ENCODE measurements at places on chromosomes 3 and 15.
A peak's percentile ranks its signal among the peaks of the same experiment; 100 is the strongest.

DNA sequence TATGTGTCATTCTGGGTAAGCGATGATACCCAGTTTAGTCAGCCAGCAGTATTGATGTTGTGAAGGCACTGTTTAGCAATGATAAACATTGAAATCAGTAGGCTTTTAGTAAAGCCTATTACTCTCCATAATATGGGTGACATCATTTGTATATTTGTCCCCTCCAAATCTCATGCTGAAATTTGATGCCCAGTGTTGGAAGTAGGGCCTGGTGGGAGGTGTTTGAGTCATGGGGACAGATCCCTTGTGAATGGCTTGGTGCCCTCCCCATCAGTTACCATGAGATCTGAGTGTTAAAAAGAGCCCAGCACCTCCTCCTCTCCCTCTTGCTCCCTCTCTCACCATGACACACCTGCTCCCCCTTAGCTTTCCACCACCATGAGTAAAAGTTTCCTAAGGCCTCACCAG is 31.4 kb upstream of the FAN1 start:
- DNase-seq: no peak

DNA sequence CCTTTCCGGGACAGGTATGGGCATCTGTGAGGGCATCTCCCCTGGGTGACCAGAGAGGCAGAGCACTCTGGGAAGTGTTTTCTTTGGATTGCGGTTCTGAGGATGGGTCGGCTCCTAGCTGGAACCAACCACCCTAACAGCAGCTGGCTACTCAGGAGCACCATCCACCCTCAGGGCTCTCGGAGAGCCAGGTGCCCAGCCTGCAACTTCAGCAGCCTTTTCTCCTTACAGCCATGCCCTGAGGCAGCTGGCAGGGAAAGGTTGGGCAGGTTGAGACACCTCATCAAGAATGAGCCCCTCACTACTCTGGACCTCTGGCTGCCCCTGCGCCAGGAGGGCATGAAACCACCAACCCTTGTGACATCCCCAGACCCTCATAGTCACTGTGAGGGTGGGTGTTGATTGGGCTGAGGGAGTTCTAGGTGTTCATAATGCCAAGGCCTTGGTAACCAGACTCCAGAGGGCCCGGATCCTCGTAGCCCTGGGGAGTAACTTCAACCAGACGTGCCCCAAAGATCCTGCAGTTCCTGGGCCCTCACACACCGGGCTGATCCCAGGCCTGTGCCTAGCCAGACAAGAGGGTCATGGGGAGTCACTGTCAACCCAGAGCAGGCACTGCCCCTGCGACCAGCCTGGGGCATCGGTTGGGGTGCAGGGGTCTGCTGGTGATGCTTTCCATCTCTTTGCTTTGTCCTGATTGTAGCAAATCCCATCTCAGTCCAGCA is 114.4 kb upstream of the ABHD17C start:
- DNase-seq: no peak

- no peak for DNase-seq
Observed at GRCh38 chr15:39692356-39693327, 90.0 kb downstream of the FSIP1 start.

- DNase-seq: no peak
Observed at GRCh38 chr3:69443457-69443920, 57.6 kb upstream of the FRMD4B start.

- DNase-seq: no peak
Observed at GRCh38 chr3:55309336-55309735, 177.8 kb downstream of the WNT5A start.

DNA sequence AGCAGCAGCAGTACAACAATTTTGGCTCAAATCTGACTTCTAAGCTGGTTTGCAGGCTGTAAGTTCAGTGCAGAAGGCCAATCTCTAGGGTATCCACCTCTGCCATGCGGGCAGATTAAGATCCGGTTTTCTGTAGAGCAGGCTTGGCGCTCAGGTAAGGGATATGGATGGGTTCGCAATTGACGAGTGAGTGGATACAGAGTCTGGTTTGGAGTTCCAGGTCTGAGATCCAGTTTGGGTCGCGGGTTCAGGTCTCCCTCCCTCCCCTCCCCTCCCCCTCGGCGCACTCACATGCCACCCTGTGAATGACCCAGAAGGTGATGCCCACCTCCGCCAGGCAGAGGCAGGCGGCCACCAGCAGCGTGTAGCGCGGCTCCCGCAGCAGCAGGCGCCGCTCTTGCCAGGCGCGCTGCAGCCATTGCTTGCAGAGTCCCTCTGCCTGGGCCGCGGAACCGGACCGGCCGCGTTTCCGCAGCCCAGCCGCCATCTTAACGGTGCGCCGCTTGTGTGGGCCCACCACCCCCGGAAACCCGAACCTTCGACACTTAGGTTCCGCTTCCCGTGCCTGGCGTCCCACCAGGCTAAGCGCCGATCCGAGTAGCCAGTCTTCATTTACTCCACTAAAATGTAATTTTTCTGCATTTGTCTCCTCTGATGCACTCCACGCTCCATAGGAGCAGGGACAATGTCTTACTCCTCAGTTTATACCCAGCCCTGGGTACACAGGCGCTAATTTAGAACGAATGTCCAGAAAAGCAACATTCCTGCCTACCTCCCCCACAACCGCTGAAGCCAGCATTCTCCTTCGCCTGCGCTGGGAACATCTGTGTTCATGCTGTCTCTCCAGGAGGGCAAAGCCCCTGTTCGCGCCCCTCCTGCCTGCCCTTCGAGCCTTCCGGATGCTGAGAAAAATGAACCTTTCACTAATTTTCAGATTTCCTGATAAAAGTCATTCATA is at the start of gene ALG3:
ALG3 (minus strand) TSS at position 509 of the 958 bp plus-strand sequence; CDS start at position 487, 22 bp downstream.
- peak; percentile 77 for DNase-seq

DNA sequence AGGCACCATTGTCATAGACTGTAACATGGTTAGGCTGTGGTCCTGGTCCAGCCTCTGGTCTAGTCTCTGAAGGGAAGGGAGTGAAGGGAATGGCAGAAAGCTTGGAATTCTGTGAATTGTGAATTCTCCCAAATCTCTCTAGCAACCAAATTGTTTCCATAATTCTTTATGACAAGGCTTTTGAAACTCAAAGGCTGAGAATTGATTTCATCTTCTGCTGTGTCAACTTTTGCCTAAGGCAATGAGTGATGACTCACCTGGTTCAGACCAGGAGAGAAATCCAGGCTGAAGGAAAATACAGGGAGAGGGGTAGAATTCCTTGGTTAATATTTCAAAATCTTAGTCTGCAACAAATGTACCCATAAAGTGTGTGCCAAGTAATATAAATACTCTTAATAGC is 82.6 kb upstream of the ADPGK start:
- DNase-seq: no peak

GRCh38 chr15:31571676-31572075 is 245.0 kb downstream of the KLF13 start:
- DNase-seq: no peak

DNA sequence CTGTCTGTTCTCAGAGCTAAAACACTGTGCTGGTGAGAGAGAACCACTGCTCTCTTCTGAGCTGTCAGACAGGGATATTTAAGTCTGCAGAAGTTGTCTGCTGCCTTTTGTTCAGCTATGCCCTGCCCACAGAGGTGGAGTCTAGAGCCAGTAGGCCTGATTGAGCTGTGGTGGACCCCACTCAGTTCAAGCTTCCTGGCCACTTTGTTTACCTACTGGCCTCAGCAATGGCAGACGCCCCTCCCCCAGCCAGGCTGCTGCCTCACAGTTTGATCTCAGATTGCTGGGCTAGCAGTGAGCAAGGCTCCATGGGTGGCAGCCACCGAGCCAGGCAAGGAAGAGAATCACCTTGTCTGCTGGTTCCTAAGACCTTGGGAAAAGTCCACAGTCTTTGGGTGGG is 21.0 kb upstream of the CACNA1D start:
- DNase-seq: no peak

- DNase-seq: no peak
Observed at GRCh38 chr3:42705962-42706585, 3.5 kb upstream of the HHATL start.

GRCh38 chr3:191372122-191372521 is 41.8 kb upstream of the UTS2B start:
- no peak for DNase-seq

GRCh38 chr3:30611613-30612436 is 5.4 kb downstream of the TGFBR2 start:
- no peak for DNase-seq

GRCh38 chr3:74491874-74492273 is 122.6 kb downstream of the CNTN3 start:
- DNase-seq: no peak

GRCh38 chr3:28347374-28348264 is 902 bp upstream of the ZCWPW2 start:
- DNase-seq: no peak

- no peak for DNase-seq
Observed at GRCh38 chr3:130480736-130481135, 36.2 kb upstream of the COL6A6 start.

DNA sequence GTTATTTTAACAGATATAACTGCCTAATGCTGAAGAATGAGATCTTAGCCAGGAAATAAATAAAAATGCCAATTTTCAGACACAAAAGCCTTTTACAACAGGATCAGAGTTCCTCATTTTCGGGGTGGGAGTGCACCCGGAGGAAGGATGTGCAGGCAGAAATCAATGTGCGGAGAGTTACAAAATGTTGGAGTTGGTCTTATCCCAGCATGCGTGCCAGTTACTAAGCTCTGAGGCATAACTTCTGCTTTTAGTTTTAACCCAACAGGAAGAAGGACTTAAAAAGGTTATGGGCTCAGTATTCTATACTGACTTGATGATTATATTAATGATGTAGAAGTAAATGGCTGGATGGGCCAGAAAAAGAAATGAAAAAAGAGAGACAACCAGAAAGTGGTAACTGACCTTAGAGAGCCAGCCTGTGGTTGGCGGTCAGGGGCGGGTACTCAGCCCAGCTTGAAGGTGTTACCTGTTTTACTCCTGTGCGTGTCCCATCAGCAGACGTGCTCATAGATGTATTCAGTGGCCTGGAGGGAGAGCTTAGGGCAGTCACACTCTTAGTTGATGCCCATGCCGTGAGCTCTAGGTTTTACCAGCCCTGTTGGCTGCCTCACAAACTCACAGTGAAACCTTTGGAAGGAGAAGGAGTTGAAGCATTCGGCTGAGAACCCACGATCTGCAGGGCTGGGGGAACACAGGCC is 164.7 kb downstream of the SV2B start:
- no peak for DNase-seq

- DNase-seq: no peak
Observed at GRCh38 chr3:181609030-181609767, 102.5 kb upstream of the SOX2 start.

GRCh38 chr3:141854599-141854998 is 21.8 kb upstream of the ATP1B3 start:
- no peak for DNase-seq

DNA sequence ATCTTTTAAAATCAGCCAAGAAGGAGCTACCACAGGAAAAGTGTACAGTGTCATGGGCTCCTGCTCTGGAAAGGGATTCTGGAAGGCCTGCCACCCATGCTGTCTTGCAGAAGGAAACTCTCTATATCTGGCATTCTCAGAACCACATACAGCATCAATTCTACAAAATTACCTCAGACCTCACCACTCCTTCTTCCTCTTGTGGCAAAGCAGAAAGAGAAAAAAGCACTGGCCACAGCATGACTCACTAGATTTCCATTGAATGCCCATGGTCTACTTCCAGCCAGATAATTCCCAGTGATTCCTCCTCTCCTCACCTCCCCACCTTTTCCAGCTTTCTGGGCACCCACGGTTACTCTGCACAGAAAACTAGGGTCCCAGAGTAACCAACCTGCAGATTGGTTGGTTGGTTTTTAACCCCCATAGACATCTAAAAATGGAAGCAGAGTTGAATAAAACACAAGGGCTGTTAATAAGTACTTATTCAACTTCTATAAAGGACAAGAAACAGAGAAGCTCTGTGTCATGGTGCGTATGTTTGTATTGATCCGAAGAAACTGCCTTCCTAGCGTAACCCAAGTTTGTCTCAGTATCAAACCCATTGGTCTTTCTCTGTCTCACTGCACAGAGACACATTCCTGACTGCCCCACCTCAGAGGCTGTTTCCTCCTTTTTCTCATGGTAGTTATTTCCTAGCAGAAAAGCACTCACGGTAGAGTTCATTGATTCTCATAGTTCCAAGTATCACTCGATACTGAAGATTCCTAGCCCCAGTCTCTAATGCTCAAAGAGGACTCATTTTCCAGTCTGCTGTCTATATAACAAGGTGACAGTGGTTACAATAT is 67.7 kb downstream of the LDHAL6B start:
- no peak for DNase-seq

GRCh38 chr3:46668591-46668990 is 24.9 kb downstream of the ALS2CL start:
- DNase-seq: no peak

DNA sequence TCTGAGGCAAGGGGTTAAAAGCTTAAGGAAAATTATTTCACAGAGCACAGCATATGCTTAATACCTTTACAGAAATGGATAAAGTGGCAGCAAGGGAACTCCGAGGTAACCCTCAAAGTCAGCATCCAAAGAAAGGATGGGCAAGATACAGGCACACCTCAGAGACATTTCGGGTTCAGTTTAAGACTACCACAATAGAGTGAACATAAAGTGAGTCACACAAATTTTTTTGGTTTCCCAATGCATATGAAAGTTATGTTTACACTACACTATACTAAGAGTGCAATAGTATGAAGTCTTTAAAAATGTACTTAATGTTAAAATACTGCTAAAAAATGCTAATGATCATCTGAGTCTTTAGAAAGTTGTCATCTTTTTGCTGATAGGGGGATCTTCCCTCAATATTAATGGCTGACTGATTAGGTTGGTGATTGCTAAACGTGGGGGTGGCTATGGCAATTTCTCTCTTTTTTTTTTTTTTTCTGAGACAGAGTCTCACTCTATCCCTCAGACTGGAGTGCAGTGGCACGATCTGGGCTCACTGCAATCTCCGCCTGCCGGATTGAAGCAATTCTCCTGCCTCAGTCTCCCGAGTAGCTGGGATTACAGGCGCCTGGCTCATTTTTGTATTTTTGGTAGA is 10.0 kb downstream of the UBR1 start:
- no peak for DNase-seq

DNA sequence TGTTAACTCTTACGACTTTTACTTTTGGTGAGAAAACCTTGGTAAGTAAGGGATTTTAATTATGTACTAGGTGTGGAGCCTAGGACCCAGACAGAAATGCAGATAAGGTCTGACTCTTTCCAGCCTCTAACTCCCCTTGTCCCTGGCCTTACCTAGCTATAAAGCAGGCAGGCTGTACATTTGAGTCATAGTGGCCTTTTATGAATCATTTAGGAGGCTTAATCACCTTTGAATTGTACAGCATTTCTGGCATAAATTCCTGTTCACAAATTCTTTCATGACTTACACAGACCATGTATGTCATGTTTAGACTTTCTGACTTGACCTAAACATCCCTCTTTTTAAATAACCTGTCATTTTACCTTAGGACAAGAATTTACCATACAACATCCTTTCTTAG is 47.4 kb downstream of the CHCHD4 start:
- DNase-seq: no peak

- no peak for DNase-seq
Observed at GRCh38 chr15:32956006-32956405, 238.2 kb downstream of the GREM1 start.

Measured in stimulated activated CD8-positive, alpha-beta memory T cell treated with anti-CD3 and anti-CD28 coated beads, Interleukin-15, amount 100 ng/mL, for 1 hour (primary cell).